ENCODE measurements at places on chromosomes 11 and 22. TPM values are rescaled to one million over a fixed set of nuclear protein-coding genes. Genes with fewer than 3 reads are reported as not detected.

Gene RIMBP3C
- 0.34 TPM for total RNA-seq

Gene NAA40
- total RNA-seq = 51.2 TPM

Gene OR10A6
- not detected for total RNA-seq

Gene OR52B6
- not detected for total RNA-seq

Gene B4GALNT4
- 185 TPM for total RNA-seq

Gene SLC16A8
- not detected for total RNA-seq

Gene KDM4D
- 2.4 TPM for total RNA-seq
